Activated T-cell treated with anti-CD3 and anti-CD28 coated beads for 24 hours (primary cell): ENCODE measurements at places on chromosomes 3 and 15.

- DNase-seq = no peak
Observed at GRCh38 chr15:89333959-89334509, 590 bp downstream of the POLG start.

DNA sequence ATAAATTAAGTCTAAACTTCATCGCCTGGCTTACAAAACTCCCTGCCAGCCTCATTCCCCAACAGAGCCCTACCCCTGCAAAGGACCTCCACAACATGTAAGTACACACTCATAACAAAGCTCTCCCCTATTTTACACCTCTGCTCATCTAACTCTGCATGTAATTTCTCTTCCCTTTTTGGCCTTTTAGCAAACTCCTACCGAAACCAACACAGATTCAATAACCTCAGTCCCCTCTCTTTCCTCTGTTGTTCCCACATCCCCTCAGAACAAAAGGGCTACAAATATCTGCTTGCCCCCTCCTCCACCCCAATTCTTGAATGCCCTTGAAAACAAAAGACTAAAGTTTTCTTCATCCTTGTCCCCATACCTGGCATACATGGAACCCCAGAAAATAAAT lies 662 bp downstream of the UBL7 start:
- no peak for DNase-seq

- no peak for DNase-seq
Observed at GRCh38 chr3:26638113-26638512, 15.5 kb downstream of the LRRC3B start.

DNA sequence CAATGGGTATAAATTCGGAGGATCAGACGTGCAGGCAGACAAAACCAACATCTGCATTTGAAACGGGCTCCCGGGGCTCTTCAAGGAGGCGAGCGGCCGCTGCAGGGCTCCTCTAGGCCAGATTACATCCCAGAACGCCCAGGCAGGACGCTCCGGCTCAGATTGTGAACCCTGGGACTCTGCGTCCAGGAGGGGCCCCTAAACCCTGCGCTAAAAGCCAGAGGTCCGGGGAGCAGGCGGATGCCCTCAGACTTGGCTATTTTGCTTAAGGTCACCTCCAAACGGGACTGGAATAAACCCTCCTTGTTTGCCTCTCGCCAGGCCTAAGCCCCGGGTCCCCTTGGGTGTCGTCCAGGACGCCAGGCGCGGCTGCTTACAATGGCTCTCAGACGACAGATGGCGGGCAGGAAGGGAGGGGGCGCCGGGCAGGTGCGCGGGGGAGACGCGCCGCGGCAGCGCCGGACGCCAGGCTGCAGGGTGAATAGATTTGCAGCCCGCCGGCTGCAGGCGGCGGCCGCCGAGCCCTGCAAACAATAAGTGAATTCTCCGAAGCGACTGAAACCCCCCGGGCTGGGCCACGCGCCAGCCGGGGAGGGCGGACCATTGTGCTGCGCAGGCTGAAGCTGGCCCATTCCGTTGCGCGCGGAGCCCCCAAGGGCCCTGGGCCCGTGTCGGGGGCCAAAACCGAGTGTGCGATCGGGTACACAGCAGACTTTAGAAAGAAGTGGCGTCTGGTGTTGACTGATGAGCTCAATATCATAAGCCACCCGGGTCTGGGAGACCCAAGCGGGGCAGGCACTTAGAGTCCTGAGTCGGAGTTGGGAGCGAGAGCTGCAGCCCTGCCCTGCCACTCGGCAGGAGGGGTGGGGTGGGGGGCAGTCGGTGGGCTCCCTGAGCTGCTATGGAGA lies 32.3 kb upstream of the AMOTL2 start:
- DNase-seq = no peak

DNA sequence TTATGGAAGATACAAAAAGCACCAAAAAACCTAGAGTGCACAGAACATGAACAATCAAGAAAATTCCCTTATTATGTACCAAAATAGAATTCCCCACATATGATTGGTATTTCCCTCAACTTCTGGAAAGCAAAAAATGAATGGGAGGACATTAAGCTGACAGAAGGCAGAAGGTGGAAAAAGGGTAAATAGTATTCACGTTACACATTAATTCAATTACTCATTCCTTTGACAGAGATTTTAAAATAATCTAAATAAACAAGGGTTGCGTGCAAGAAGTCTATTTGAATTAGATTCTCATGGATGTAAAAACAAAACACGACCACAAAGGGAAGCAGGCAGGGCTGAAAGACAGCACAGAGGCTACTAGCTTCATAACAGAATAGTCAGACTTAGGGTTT lies 260.5 kb upstream of the ZPLD1 start:
- DNase-seq = no peak

- no peak for DNase-seq
Observed at GRCh38 chr3:110564674-110565073, 506.9 kb upstream of the NECTIN3 start.

DNA sequence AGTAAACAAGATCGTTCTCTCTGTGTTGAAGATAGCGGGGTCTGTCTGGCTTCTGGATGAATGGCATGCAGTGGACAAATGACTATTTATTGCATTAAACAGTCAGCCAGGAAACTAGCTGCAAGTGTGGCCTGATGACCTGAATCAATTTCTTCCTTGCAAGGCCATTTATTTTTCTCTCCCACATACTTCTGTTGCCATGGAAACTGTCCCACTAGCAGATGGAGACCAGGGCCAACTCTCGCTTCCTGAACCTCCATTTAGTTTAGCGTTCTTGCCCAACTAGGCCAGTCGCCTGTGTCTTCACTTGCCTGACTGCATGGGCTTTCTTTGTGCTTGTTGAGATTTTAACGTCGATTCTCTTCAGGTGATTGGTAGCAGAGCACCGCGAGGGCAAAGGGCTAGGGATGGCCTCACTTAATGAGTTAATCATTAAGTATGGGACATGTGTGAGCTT lies 27.6 kb downstream of the LMCD1 start:
- DNase-seq = no peak

DNA sequence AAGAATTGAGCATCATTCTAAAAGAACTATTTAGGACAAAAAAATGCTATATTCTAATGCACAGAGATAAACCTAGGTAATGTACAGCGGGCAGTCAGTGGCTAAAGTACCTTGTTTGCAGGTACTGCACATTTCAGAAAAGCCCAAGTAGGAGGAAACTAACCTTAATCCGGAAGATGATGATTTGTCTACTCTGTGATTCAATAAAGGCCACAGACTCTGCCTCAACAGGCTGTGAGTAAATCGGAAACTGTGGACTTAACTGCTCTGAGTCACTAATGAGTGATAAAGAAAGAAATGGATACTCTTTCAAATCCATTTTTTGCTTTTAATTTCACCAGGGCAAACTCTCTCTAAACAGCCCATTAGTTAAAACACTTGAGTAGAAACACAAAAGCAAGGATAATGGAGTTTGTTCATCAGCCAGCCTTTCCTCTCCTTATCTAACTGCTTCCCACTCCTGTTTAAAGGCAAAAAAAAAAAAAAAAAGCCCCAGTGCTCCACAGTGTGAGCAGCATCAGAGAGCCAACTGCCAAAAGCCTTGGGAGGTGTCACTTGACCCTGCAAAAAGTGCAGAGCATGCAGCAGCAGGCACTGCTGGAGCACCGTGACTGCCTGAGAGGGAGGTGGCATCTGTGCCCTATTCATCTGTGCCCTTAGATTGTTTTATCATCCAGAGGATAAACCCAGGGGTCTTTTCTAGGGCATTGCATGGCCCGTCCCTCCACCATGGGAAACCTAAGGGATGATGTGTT lies 187.7 kb downstream of the SATB1 start:
- DNase-seq = no peak
